ENCODE measurements at places on chromosomes 6 and 20.

GRCh38 chr6:41972826-41973225 lies 31.2 kb upstream of the CCND3 start:
- DNase-seq = no peak

- DNase-seq = no peak
Observed at GRCh38 chr6:22327881-22328280, 31.0 kb upstream of the PRL start.

DNA sequence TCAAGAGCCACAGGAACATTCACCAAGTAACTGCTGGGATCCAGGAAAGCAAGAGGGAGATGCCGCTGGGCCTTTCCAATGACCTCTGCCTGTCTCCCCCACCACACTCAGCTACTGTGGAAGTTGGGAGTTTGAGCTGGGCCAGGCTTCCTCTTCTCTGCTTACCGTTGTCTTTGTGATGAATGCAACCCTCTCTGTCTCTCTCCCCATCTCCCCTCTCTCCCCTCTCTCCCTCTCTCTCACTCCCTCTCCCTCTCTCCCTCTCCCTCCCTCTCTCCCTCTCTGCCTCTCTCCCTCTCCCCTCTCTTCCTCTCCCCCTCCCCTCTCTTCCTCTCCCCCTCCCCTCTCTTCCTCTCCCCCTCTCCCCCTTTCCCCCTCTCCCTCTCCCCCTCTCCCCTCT lies 54.8 kb downstream of the EDN3 start:
- DNase-seq = no peak

DNA sequence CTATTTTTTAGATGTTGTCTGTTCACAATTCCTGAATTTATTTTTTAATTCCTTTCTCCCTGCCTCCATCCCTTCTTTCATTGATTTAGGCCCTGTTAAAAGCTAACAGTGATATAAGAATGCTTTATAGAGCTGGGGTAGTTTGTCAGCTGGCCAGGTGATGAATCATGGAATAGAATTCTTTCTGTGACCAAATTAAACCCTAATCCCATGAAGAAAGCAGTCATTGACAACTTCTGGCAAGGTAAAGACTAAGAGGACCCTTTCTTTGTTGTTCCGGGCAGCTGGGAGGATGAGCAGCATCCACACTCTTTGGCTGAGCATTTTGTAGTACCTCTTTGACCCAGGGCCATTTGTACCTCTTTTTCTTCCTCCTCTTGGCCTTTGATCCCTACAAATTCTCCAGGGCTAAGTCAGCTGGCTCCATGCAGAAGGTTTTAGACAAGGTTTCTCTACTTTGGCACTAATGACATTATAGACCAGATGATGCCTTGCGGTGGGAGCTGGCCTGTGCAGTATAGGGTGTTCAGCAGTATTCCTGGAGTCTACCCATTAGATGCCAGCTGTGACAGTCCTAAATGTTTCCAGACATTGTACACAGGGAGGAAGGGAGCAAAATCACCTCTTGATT lies 102.9 kb downstream of the SLX4IP start:
- no peak for DNase-seq

GRCh38 chr6:14718861-14719260 lies 527.0 kb upstream of the JARID2 start:
- DNase-seq = no peak

DNA sequence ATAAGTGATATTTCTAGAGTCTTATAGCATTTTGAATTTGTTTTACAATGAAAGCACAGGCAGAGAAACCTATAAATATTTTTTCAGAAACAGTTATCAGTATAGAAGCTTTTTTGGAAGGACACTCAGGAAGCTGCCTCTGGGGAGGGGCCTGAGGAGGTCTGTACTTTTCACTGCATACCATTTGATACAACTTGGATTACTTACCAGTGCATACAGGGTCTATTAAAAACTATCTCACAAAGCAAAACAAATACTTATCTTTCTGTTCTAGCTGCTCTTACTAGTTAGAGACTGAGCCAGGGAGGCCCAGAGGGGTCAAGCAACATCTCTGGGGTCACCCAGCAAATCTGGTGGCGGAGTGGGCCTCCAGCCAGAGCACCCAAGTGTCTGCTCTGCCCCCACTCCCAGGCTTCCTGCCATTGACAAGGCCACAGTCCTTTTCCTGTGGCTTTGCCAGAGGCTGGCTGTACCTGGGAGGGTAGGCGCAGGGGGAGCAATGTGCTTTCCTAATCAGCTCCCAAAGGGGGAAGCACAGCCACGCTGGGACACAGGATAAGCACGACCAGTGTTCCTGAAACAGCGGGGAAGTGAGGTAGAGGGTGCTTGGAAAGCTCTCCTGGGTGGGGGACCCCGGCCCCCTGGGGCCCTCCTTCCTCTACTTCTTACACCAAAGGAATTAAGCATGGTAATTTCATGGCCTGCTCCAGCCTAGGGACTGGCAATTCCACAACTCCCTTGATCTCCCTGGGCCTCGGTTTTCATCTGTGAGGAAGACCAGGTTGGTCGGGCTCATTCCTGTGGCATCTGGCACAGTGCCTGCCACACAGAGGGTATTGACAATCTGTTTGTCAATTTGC lies 7.8 kb downstream of the TCF15 start:
- no peak for DNase-seq

All from coronary artery (tissue), 2 donors.